ENCODE measurements at places on chromosomes 1 and 21.

GRCh38 chr1:155131285-155131684 lies 3.6 kb downstream of the EFNA1 start:
- peak overlapping the region; percentile 74 for H3K4me3 ChIP-seq
- no peaks in the 10 kb centered on the region for H3K27me3 ChIP-seq
- H3K4me1 ChIP-seq = peaks cover 27% of the 10 kb centered on the region
- peaks cover 36% of the 10 kb centered on the region for H3K36me3 ChIP-seq

DNA sequence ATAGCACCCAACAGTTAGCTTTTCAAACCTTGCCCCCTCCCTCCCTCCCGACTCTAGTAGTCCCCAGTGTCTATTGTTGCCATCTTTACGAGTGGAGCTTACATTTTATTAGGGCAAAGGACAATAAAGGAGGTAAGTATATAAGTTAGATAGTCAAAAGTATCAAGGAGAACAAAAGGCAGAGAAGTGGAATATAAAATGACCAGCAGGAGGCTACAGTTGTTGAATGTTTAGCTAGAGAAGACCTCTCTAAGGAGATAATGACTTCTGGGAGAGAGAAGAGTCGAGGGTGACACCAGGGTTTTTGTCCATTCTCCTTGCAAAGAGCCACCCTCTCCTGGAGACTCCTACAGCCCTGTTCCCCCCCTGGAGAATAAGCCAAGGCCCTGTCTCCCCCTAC lies 48.7 kb downstream of the SYT6 start:
- H3K36me3 ChIP-seq = no peaks in the 10 kb centered on the region
- no peak for DNase-seq
- H3K4me1 ChIP-seq = peaks cover 15% of the 10 kb centered on the region
- no peak overlapping the region for H3K27ac ChIP-seq
- H3K4me3 ChIP-seq = no peak overlapping the region

GRCh38 chr1:186780076-186780475 lies 48.7 kb upstream of the PLA2G4A start:
- H3K36me3 ChIP-seq = no peaks in the 10 kb centered on the region
- H3K4me3 ChIP-seq = no peak overlapping the region
- H3K27me3 ChIP-seq = no peaks in the 10 kb centered on the region

GRCh38 chr1:180156201-180156600 lies 1.5 kb downstream of the QSOX1 start:
- peaks cover 29% of the 10 kb centered on the region for H3K4me1 ChIP-seq
- no peaks in the 10 kb centered on the region for H3K36me3 ChIP-seq
- peak overlapping the region; percentile 95 for H3K4me3 ChIP-seq
- no peak overlapping the region for H3K27ac ChIP-seq
- no peak for DNase-seq

GRCh38 chr1:161367684-161368400 lies at the start of gene CFAP126:
CFAP126 (minus strand) TSS chr1:161367876; CDS start chr1:161367868, 8 bp downstream.
- H3K4me3 ChIP-seq = no peak within 1 kb of the TSS
- no peak within 1 kb of the TSS for H3K27ac ChIP-seq
- H3K27me3 ChIP-seq = no peaks in the 10 kb centered on the region
- no peaks in the 10 kb centered on the region for H3K4me1 ChIP-seq

DNA sequence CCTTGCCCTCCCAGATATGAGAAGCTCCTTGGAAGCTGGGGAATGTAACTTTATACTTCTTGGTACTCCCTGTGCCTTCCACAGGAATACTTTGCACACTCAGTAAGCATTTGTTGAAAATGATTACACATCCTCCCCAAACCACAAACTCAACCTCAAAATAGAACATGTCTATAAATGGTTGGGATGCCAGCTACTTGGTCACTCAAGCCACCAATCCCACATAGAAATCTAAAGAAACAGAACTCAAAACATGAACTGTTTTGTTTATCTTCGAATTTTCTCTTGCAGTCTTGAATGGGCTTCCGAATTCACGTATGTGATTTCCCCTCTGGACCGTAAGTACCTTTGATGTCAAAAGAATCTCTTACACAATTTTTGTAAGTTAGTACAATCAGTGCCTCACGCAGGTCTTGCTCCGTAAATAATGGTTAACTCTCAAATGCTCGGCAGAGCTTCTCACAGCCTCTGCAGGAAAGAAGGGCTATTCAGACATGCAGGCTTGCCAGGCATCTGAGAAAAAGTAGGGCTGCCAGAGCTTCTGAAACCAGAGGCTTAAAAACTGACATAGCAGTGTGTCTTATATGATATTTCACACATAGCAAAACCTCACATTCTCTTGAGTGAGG lies 26.9 kb downstream of the SORT1 start:
- H3K36me3 ChIP-seq = no peaks in the 10 kb centered on the region
- peak overlapping the region; percentile 97 for H3K27ac ChIP-seq
- DNase-seq = no peak
- H3K27me3 ChIP-seq = no peaks in the 10 kb centered on the region
- peak overlapping the region; percentile 57 for H3K4me3 ChIP-seq

DNA sequence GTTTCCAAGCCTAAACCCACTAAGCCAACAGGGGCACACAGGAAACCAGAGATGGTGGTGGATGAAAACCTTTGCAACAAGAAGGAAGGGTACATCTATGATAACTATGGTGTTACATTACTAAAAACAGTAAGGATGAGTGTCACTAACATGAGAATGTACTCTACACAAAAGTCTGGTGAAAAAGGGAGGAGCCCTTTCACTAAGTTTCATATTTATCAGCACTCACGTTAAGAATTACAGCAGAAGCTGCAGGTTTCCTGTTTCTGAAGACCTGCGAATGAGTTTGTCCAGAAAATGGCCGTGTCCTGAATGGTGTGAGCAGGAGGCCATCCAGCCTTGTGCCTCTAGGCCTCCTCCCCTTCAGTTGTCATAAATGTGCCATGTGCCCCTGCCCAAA lies 17.8 kb downstream of the ABCG1 start:
- H3K4me3 ChIP-seq = peak overlapping the region; percentile 5
- H3K27ac ChIP-seq = peak overlapping the region; percentile 96
- peaks cover 55% of the 10 kb centered on the region for H3K4me1 ChIP-seq
- peak; percentile 10 for DNase-seq
- no peaks in the 10 kb centered on the region for H3K36me3 ChIP-seq
- H3K27me3 ChIP-seq = no peaks in the 10 kb centered on the region

DNA sequence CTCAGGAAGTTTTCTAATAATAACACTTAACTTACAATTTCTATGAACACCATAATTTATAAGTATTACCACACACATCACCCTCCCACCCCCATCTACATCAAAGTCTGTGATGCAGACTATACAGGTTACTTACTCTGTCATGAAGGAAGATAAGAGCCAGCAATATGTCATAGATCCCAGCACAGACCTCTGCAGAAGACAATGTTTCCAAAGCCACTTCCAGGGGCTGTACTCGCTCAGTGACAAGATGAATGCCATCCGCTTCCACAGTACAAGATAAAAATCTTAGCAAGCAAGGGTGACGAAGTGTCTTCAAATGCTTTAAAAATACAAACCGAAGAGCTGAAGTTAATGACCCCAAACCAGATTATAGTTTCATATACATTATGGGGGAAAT lies 15.2 kb downstream of the SCYL3 start:
- H3K4me1 ChIP-seq = no peaks in the 10 kb centered on the region
- peaks cover 58% of the 10 kb centered on the region for H3K36me3 ChIP-seq
- H3K27me3 ChIP-seq = no peaks in the 10 kb centered on the region
- no peak overlapping the region for H3K4me3 ChIP-seq
- no peak for DNase-seq
- H3K27ac ChIP-seq = no peak overlapping the region

DNA sequence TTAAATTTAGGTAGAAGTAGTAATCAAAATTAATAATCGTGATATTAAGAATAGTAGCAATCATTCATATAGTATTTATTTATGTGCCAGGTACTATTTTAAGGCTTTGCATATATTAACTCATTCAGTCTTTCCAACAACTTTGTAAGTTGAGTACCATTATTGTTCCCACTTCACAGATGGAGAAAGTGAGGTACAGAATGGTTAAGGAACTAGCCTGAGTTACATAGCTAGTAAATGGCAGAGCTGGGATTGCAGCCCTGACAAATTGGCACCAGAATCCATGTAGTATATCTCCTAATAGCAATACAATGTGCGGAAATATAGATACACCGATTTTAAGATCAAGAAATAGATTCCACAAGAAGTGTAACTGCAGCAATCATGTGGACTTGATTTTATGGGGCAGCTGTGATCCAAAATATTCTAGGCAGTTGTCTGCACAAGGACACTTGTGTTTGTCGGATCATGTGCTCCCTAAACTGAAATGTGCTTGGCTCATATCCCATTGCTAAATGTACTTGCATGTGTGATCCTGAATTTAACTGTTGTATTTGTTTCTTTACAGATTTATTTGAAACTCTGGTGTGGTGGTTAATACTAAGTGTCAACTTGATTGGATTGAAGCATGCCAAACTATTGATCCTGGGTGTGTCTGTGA lies 5.8 kb upstream of the GTF2B start:
- no peak overlapping the region for H3K4me3 ChIP-seq
- no peak overlapping the region for H3K27ac ChIP-seq
- no peaks in the 10 kb centered on the region for H3K4me1 ChIP-seq
- H3K36me3 ChIP-seq = no peaks in the 10 kb centered on the region
- no peaks in the 10 kb centered on the region for H3K27me3 ChIP-seq

GRCh38 chr1:173476197-173476664 lies 904 bp upstream of the PRDX6 start:
- H3K4me1 ChIP-seq = peaks cover 39% of the 10 kb centered on the region
- peaks cover 20% of the 10 kb centered on the region for H3K36me3 ChIP-seq
- H3K27me3 ChIP-seq = no peaks in the 10 kb centered on the region

DNA sequence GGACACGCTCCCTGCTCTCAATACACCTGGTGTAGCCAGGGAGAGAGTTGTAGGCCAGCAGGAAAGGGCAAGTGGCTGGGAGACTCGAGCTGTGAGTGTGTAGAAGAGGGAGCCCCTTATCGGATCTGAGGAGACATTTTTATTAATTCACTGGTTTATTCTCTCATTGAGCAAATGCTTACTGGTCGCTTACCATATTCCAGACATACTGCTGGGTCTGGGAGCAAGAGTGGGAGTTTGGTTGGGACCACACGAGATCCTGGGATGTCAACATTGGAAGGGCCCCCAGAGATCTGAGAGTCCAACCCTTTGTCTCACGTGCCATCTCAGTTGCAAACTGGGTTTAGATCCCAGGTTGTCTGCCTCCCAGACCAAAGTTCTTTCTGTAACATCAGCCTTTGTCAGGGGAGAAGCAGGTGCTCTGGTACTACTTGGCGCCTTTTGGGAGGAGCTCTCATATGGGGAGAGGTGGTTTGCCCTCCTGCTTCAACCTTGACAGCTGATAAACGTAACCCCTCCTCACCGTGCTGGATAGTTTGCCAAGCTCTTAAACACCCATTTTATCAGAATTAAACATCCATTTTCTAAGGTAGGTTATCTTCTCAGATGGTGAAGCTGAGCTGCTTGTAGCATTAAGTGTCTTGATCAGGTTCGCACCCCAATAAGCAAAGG lies 742 bp downstream of the TMEM222 start:
- H3K4me3 ChIP-seq = peak overlapping the region; percentile 99
- DNase-seq = no peak
- H3K4me1 ChIP-seq = peaks cover 33% of the 10 kb centered on the region
- peaks cover 16% of the 10 kb centered on the region for H3K27me3 ChIP-seq
- peak overlapping the region; percentile 93 for H3K27ac ChIP-seq
- peaks cover 2% of the 10 kb centered on the region for H3K36me3 ChIP-seq

GRCh38 chr1:40362699-40363098 lies 10.8 kb upstream of the SMAP2 start:
- H3K27ac ChIP-seq = no peak overlapping the region
- H3K27me3 ChIP-seq = no peaks in the 10 kb centered on the region
- H3K4me1 ChIP-seq = no peaks in the 10 kb centered on the region
- DNase-seq = no peak
- H3K4me3 ChIP-seq = no peak overlapping the region
- no peaks in the 10 kb centered on the region for H3K36me3 ChIP-seq

- H3K27ac ChIP-seq = no peak overlapping the region
- H3K4me3 ChIP-seq = no peak overlapping the region
- no peaks in the 10 kb centered on the region for H3K4me1 ChIP-seq
- DNase-seq = no peak
- H3K27me3 ChIP-seq = no peaks in the 10 kb centered on the region
Observed at GRCh38 chr1:84096176-84096575, 47.9 kb upstream of the PRKACB start.

DNA sequence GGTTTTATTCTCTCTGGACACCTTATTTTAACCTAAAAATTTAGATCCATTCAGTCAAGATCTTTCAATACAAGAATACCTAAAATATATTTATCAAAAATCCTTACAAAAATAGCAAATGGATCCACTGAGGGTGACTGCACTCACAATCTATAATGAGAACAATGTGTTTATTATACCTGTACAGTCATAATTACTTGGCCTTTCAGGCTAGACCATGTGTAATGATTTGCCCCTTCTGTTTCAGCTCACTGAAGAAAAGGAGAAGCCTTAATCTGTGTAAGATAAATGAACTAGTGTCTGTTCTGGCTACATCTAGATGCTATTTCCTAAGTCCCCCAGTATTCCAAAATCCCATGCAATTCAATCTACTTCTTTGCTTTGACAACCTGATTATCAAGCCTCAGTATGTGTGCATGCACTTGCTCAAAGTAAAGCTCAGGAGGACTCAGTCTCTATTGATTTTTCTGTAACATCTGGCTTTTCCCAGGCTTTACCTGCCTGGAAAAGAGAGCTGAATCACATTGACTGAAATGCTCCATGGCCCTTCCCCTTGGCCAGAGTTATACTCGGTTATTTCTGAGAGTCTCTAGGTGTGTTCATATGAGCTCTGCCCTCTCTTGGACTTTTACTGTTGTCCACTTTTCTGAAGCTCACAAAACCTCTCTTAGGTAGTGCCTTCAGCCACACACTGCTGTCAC lies 27.6 kb downstream of the CRP start:
- no peaks in the 10 kb centered on the region for H3K36me3 ChIP-seq
- H3K27ac ChIP-seq = no peak overlapping the region
- no peak for DNase-seq
- H3K4me3 ChIP-seq = no peak overlapping the region

GRCh38 chr1:86915737-86916235 lies 1.4 kb downstream of the HS2ST1 start:
- no peak for DNase-seq
- H3K4me1 ChIP-seq = peaks cover 16% of the 10 kb centered on the region
- H3K36me3 ChIP-seq = no peaks in the 10 kb centered on the region
- no peaks in the 10 kb centered on the region for H3K27me3 ChIP-seq
- H3K27ac ChIP-seq = peak overlapping the region; percentile 87

- H3K4me3 ChIP-seq = no peak overlapping the region
- no peaks in the 10 kb centered on the region for H3K36me3 ChIP-seq
- no peak overlapping the region for H3K27ac ChIP-seq
- no peaks in the 10 kb centered on the region for H3K4me1 ChIP-seq
- H3K27me3 ChIP-seq = no peaks in the 10 kb centered on the region
Observed at GRCh38 chr1:119539636-119540035, 32.6 kb downstream of the HSD3B1 start.

DNA sequence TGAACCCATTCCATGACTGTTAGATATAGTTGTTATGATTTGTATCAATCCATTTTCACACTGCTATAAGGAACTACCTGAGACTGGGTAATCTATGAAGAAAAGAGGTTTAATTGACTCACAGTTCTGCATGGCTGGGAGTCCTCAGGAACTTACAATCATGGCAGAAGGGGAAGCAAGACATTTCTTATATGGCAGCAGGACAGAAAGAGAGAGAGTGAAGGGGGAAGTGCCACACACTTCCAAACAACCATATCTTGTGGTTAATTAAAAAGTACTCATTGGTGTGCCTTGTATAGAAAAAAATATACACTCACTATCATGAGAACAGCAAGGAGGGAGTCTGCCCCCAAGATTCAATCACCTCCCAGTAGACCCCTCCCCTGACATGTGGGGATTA lies 137.6 kb upstream of the NBPF11 start:
- no peaks in the 10 kb centered on the region for H3K4me1 ChIP-seq
- DNase-seq = no peak
- no peaks in the 10 kb centered on the region for H3K36me3 ChIP-seq
- no peaks in the 10 kb centered on the region for H3K27me3 ChIP-seq
- H3K4me3 ChIP-seq = no peak overlapping the region

GRCh38 chr1:97137862-97138514 lies 416.4 kb downstream of the PTBP2 start:
- peak overlapping the region; percentile 54 for H3K27ac ChIP-seq
- H3K4me3 ChIP-seq = peak overlapping the region; percentile 60
- H3K27me3 ChIP-seq = no peaks in the 10 kb centered on the region
- H3K4me1 ChIP-seq = peaks cover 7% of the 10 kb centered on the region
